Stimulated activated CD4-positive, alpha-beta T cell treated with anti-CD3 and anti-CD28 coated beads, Interleukin-4, amount 100 ng/mL, for 1 hour (primary cell): ENCODE measurements at places on chromosomes 4 and X.

GRCh38 chr4:26648260-26648659, 64.4 kb downstream of the TBC1D19 start:
- no peak for DNase-seq

GRCh38 chr4:94678896-94679295, 78.9 kb upstream of the BMPR1B start:
- no peak for DNase-seq

DNA sequence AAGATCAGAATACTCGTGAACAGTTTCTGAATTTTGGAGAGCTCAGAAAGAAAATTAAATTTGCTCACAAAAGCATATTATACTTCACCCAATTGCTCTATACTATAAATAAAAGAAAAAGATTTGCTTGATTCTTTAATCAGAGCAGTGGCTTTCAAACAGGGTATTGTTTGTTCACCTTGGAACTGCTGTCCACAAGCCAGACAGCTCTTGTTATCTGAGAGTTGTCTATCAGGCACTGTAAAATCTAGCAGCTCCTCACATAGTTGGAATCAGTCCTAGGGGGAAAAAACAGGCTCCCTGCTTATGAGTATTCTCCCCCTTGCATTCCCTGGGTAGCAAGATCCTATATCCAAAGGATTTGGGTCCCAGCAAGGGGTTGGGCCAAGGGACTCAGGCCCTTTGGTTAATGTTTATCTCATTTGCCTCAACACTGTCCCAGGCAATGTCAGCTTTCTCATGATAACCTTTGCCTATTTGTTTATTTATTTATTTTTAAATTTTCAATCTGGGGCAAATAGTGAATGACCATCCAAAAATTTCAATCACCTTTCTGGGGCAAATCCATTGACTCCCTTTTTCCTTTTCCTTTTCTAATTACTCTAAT, 24.1 kb upstream of the MAGEB16 start:
- DNase-seq: no peak

- DNase-seq: no peak
Measured at GRCh38 chrX:3181846-3182245, 140.6 kb downstream of the ARSF start.

DNA sequence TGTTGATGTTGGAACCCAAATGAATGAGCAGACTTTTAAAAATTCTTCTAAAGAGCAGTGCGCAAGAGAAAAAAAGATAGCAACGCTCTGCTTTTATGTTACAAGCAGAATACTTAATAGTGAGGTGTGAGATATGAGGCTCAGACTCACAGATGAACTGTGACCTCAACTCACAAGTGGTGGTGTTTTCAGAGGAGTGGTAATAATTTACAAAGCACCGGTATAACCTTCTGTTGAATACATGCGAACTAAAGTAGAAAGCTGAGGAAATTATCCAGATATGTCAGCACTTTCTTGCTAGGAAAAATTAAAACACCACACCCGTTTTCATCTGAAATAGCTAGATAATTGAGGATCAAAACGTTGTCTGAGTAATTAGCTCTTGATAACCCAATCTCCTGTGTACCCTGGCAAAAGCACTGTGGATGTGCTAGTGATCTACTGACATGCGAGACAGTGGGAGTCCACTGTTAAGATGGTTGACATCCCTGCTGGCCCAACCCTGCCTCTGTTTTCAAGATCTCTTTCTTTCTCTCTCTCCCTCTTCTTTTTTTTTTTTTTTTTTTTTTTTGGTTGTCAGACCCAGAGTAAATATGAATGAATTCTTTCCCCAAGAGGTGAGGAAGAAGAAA, 6.9 kb upstream of the TLL1 start:
- no peak for DNase-seq

- DNase-seq: no peak
Measured at GRCh38 chr4:36099509-36099908, 144.8 kb downstream of the ARAP2 start.

- no peak for DNase-seq
Measured at GRCh38 chr4:179894066-179894778, 2349.0 kb upstream of the TENM3 start.

DNA sequence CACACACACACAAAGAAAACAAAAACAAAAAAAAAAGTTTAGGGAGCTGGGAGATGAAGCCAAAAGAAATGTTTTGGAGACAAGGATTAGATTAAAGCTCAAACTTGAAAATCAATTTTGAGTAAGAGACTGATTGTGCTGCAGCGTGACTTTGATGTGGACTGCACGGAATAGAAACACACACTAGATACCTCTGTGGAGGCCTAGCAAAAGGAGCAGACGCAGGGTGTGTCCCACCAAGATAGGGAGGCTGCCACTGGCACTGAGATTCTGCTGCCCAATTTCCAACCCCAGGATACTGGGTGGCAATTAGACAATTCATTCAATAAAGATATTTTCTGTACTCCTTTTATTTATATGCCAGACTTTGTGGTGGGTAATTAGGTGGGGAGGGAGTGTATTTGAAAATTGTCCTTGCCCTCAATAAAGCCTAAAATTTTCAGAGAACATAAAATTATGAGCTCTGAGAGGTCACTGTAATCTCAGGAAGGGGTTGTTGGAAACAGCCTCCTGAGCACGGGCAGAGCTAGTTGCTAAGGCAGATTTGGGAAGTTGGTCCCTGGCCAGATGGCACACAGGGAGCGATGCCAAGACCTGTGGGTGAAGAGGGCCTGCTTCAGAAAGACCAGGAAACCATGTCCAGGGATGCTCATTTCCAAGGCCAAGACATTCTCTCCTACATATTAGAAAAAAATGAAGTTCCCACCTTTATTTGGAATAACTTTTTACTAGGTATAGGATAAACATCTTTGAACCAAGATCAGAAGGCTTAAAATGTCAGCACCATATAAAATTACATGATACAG, 1.9 kb upstream of the PPP3CA start:
- DNase-seq: no peak

- no peak for DNase-seq
Measured at GRCh38 chr4:86664959-86665358, 70.8 kb downstream of the PTPN13 start.

- no peak for DNase-seq
Measured at GRCh38 chr4:74768857-74769525, 25.3 kb downstream of the BTC start.
